Urothelium cell line (cell line): ENCODE measurements at places on chromosomes 4 and X.
A peak's percentile ranks its signal among the peaks of the same experiment; 100 is the strongest.

DNA sequence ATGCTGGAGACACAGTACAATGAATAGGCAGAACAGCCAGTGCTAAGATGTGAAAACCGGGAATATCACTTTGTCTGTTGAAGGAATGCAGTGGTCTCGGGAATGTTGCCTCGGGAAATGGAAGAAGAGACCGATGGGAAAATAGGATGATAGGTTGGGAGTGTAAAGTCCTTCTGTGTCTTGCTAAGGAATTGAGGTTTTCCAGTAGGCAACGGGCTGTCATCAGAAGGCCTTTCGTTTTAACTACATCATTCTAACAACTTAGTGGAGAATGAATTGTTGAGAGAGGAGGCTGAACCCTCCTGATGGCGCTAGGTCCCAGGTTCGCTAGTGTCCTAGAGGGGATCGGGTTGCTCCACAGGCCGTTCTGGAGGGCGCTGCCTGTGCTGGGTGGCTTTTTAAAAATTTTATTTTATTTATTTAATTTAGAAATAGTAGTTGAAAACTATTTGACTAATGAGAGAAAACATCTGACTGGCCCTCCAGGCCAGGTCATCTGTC, 730 bp downstream of the VBP1 start:
- peak; percentile 3 for DNase-seq

- DNase-seq = no peak
Observed at GRCh38 chr4:101197350-101197749, 150.0 kb downstream of the PPP3CA start.

- no peak for DNase-seq
Observed at GRCh38 chr4:82429728-82430192, 502 bp downstream of the HNRNPDL start.

- DNase-seq = no peak
Observed at GRCh38 chr4:8613421-8614364, 21.1 kb downstream of the CPZ start.

DNA sequence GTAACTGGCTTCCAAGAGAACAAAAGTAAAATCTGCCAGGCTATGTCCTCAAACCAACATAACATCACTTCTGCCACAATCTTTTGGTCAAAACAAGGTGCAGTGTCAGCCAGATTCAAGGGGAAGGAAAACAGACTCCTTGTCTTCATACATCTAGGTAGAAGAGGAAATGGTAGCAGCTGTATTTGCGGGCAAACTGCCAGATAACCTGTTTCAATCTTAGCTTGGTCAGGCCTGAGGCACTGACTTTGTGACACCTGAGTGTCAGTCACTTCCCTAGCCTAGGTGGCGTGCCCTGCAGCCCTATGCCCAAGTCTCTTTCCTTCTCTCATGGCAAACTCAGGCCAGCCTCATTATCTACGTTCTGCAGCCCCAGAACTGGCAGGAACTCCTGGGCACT, 146.2 kb upstream of the JADE1 start:
- DNase-seq = no peak

- no peak for DNase-seq
Observed at GRCh38 chr4:71784569-71785197, 804 bp upstream of the GC start.

- DNase-seq = peak; percentile 2
Observed at GRCh38 chrX:149312988-149313387, 192.1 kb downstream of the IDS start.

- no peak for DNase-seq
Observed at GRCh38 chr4:8209181-8209874, 10.2 kb downstream of the SH3TC1 start.

DNA sequence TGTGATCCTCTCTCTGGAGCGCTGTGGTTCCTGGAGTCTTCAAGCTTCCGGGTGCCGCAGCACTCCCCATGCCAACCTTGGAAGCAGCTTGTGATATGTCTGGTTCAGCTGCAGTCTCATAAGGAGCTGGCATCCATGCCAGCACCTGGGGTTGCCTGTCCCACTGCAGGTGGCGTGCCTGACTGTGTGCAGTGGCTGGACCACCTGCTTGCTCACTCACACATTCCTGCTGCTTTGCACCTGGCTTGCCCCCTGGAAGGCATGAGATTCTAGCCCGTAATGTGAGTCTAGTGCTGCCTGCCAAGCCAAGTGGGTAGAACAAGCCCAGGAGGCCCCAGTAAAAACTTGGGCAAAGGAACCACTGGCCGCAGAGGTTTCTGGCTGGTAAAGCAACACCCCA, 687.2 kb upstream of the AADAT start:
- no peak for DNase-seq

- peak; percentile 23 for DNase-seq
Observed at GRCh38 chr4:3047464-3048286, 26.7 kb downstream of the HTT-AS start.

DNA sequence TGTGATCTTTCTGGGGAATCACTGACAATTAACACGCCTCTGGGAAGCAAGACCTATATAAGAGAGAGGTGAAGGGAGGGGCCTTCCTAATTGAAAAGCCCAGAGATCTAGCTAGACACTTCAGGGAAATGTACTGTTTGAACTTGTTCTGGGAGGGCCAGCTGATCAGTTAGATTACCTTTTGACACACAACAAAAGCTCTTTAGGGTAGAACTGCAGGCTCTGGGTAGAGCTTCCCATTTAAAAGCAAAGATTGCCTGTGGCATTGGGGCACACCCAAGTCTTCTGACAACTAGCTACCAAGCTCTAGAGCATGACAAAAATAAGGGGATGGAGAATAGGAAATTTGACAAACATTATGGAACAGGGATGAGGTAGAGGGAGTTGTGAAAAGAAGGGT, 26.3 kb downstream of the AREG start:
- DNase-seq = no peak

GRCh38 chrX:100931218-100931924, 2.7 kb upstream of the XKRX start:
- no peak for DNase-seq

GRCh38 chr4:83335701-83336100, 1.1 kb upstream of the HPSE start:
- no peak for DNase-seq

DNA sequence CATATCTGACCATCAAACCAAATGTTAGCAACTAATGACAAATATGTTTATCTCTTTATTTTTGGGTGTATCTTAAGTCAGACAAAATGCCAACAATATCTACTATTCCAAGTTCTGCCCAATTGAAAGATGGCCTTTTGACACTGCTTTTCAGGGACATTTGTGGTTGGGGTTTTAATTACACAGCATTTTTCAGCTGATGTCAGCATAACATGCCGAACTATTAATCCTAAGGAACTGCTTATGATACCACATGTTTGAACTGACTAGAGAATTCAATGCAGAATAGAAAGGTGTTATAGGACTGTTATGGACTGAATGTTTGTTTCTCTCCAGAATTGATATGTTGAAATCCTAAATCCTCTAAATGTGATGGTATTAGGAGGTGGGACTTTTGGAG, 445.1 kb downstream of the TMA16 start:
- no peak for DNase-seq

DNA sequence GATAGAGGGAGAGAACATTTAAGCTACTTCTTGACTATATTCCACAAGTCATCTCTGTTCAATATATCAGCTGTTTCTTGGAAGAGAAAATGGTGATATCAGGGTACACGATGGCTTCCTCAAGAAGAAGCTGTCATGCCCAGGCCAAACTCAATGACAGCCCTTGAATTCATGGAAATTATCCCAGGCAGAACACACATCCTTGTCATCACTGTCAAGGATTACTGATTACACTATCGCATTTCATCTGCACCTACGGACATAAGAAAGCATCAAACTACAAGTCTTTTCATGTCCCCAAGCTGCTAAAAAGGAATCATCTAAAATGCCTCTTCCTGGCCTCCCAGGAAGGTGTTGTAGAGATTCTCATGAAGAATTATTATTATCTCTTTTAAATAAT, 165.2 kb upstream of the SLC7A11 start:
- DNase-seq = no peak

- no peak for DNase-seq
Observed at GRCh38 chrX:130091980-130092522, 18.2 kb downstream of the ELF4 start.

DNA sequence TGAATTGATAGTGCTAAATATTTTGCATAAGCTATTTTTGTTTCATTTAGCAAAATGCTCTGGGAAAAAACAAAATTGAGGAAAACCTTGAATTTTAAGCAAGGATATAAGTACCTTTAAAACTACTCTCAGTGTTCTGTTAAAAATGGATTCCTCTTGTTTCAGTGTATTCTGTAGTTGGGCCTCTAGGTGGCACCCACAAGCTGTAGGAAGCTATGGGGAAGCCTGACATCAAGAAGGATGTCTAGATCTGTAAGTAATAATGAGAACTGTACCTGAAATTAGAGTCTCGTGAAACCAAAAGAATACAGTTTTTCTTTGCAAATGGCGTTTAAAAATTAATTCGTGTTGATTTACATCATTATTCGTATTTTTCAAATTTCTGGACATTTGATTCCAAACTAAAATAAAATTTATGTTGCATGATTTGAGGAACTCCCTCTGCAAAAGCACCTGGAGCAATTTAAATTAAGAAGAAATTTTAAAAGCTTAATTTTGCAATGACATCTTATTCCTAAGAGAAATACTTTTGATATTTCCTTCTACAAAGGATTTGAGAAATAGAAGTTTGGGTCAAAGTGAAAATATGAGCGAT, 51.2 kb downstream of the TMPRSS11E start:
- peak; percentile 30 for DNase-seq

- DNase-seq = no peak
Observed at GRCh38 chr4:141432000-141432712, 204.2 kb upstream of the IL15 start.

DNA sequence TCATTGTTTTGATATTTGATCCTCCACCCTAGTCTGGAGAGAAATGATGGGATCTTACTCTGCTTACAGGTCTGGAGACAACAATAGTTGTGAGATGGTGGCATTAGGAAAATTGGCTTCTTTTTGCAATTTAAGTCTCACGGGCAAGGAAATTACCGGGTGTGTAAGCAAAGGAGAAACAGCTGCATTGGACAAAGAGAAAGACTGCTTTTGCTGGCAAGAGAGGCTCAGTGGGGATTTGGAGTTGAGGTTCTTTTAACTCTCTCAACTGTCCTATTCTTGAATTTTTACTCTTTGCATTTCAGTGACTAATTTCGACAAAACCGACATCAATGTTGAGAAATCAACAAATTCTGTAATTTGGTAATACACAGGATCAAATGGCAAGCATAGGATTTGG, 2.3 kb upstream of the SERPINA7 start:
- no peak for DNase-seq

DNA sequence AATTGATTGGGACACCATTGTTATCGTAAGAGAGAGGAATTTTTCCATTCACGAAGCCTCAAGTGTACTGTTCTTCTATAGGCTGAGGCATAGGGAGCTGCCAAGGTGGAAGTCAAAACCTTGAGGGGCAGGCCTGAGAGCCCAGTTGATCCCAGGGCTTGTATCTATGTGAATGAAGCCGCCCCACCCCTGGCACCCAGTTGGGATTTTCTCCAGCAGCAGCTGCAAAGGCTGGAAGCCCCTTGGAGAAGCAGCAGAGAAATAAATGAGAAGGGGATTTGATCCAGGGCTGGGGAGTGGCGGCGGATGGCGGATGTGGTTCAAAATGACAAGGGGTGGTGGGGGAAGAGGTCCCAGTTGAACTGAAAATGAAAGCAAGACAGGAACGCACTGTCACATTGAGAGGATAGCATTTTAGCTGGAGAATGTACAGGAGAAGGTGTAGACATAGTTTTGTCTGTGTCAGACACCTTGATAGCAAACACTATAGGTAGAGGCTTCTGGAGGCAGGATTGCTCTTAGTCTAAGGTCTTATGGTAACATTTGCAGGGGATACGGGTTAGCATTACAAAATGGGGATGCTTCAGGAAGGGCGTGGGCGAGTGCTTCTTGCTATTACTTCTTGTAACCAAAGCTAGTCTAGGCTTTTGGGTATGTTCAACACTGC, 32.6 kb downstream of the DOCK11 start:
- DNase-seq = no peak

GRCh38 chrX:40418146-40418812, 162.5 kb upstream of the ATP6AP2 start:
- no peak for DNase-seq

DNA sequence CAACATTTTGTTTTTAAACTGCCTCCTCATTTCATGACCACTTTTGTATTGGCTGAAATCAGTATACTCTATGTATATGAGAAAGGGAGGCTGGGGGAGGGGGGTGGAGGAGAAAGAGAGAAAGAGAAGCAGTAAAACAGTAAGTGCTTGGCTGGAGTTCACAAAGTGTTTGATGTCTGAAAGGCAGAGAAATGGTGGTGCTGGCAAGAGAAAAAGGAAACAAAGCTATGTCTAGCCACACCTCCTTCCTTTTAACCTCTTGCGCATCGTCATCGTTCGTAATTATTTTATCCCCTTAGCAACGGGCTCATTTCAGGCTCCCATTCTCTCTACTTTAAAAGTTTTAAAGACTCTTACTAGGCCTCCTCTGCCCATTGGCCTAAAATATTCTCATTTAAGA, 25.6 kb downstream of the RPA4 start:
- no peak for DNase-seq

GRCh38 chr4:7288751-7289523, 96.6 kb downstream of the SORCS2 start:
- no peak for DNase-seq

DNA sequence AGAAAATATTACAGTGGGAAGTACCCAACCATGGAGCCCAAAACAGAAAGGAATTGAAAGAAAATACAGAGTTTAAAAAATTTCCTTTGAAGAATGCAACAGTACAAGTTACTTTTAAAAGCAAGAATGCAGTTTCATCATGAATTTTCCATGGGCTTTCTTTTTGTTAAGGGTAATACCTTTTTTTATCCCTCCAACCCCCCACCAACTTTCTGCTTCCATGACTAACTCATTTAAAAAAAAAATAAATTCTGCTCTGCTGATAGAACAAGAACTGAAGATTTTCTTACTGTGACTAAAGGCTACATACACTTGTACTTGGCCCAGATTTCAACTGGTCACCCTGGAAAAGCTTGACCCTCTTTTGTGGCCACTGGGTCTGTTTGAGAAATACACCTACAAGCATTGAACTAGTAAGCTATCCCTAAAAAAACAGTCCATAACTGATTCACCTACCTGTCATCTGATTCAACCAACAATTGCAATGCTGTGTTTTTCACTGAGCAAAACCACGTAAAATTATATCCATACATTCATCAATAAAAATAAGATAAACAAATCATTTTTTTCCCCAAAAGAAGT, 214.2 kb downstream of the NSUN7 start:
- DNase-seq = no peak

GRCh38 chrX:13689741-13690211, 848 bp downstream of the RAB9A start:
- no peak for DNase-seq

DNA sequence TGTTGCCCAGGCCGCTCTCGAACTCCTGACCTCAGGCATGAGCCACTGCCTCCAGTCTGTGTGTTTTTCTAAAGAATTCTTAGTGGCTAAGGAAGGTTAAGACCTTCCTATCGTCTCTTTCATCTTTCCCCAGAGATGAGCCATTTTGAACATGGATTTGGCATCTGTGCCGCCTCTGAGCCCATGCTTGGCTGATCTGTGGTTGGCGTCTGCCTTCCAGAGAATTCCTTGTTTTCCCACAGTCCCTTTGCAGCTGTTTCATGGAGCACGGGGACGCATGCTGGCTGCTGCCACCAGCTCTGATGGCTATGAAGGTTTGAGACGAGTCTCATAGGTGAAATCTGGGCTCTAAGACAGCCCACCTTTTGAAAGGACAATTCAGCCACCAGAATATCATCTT, 60.4 kb downstream of the SHROOM2 start:
- DNase-seq = no peak
